SW 1271 (cell line): ENCODE measurements at places on chromosomes 2 and 18.

- no peak for DNase-seq
Observed at GRCh38 chr2:1795261-1796231, 51.2 kb upstream of the PXDN start.

- DNase-seq, result no peak
Observed at GRCh38 chr2:22454826-22455485, 930.0 kb upstream of the KLHL29 start.

DNA sequence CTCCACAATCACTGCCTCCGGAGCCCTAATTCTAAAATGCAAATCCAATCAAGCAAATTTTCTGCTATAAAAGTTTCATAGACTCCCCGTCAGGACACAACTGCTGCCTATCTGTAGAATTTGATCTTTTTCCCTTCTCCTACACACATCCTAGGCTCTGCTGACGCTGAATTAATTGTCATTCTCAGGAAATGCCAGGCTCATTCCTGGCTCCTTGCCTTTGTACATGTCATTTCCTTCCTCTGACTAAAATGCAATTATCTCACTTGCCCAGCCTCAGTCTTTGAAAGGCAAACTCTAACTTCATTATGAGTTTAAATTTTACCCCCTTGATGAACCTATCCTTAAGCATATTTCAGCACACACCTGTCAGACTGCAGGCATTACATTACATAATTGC lies 844.9 kb upstream of the CRIM1 start:
- no peak for DNase-seq

- no peak for DNase-seq
Observed at GRCh38 chr18:37710726-37711125, 145.1 kb upstream of the CELF4 start.

GRCh38 chr2:196951973-196952372 lies 25.5 kb upstream of the PGAP1 start:
- no peak for DNase-seq

DNA sequence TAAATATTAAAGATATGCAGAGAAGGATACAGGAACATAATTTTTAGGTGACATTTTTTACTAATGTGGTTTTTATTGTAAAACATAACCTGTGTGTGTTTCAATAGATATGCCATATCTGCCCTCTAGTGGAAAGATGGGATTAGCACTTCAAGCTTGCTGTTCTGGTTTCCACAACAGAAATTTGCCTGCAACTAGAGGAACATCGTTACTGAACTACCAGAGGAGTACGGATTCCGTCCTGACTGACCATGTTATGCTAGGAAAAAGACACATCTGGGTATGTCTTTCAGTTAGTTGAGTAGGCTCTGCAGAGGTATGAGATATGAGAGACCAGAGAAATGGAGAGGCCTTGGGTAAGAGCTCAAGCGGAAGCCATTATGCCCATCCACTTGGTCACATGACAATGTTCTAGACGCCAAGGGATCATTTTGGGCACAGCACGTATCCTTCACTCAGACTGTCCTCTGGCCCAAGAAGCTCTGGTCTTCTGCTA lies 104.9 kb downstream of the MBD2 start:
- peak; percentile 16 for DNase-seq

DNA sequence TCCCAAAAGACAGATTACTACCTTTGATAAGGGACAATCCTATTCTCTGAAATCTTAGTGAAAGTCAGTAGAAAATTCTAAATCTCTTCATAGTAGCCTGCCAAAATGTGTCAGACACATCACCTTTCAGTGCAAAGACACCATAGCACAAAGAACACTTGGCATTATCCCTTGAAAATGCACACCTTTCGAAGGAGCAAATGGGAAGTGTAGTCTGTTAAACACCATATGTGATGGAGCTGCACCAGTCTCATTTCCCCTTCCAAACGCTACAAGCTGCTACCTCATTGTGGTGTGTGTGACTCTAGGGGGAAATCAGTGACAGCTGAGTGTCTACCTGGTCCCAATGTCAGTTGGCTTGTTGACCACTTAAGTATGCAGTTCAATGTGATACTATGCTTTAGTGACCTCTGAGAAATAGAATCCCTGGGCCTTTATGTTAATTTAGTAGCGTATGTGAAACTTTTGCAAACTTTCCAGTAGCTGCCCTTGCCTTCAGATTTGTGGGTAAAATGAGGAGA lies 551.7 kb downstream of the ARHGAP15 start:
- DNase-seq, result no peak

- no peak for DNase-seq
Observed at GRCh38 chr18:44693030-44693784, 12.5 kb downstream of the SETBP1 start.

DNA sequence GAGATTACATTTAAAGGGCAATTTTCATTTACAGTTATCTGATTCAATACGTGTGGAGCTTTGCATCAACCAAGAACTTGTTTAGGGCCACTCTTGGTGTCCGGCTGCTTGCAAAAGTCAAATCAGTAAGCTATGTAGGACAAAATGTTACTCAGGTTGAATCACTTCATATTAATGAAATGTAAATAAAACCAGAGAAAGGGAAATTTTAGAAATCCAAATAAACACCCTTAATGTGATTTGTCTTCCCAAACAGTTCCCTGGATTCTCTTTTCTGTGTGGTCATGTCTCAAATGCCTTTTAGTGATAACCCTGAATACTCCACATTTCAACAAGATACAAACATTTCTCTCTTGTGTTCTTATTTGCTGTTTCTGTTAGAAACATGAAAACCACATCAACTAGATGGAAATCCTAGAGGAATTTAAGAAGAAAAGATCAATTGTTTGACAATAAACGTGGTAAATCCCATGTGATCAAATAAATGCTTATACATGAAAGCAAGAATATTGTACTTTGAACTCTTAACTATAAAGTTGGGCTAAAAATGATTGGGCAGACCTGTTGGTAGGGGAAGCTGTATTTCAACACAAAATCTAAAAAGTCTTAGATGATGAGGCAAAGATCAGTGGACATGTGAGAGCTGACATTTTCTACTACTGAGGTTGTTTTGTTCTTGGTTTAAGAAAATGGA lies 101.3 kb downstream of the CDC42EP3 start:
- no peak for DNase-seq

DNA sequence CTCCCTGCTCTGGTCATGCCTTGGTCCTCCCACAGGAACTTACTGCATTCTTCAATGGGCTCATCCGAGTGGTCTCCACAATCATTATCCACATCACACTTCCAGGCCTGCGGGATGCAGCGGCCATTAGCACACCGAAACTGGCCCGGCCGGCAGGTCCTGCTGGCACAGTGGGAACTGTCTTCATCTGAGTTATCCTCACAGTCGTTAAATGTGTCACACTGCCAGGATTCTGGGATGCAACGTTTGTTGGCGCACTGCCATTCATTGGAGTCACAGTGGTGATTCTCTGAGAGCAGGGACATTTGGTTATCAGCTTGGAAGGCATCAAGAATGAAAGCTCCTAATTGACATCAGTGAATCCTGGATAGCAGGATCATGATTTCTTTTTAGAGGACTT lies 104.5 kb downstream of the DHRS9 start:
- no peak for DNase-seq

- no peak for DNase-seq
Observed at GRCh38 chr2:102591491-102592045, 27.8 kb upstream of the SLC9A2 start.

DNA sequence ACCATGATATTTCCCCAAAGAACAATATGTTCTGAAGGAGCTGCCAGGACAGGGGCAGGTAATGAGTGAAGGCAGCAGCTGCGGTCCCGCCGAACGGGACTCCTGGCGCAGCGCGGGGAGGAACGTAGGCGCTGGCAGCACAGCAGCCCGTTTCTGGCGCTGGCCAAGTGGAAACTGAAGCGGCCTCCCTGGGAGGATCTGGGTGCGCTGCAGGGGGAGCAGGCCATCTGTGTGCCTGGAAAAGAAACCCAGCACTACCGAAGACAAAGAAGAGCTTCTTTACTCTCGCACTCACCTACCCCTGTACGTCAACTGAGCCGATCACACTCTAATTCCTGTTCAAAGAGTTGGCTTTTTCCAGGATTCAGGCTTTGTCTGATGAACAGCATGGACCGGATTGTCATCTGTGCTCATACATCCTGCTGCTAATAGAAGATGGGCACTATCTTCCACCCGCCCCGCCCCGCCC lies 11.8 kb downstream of the G6PC2 start:
- no peak for DNase-seq

DNA sequence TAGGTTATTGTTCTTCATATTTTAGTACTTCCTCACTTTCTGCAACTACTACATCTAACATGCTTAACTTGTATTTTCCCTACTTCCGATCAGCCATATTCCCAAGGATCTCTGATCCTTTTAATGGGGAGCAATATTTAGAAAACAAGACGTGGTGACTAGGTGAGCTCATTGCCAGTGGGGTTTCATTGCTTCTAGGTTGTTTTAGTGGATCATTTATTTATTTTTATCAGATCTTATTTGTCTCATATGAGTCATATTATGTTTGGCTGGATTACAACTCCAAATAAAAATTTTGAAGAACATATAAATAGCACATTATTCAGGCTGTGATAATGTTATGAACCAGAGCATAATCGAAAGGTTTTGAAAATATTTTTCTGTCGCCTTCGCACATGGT lies 480.9 kb upstream of the TMEFF2 start:
- no peak for DNase-seq

DNA sequence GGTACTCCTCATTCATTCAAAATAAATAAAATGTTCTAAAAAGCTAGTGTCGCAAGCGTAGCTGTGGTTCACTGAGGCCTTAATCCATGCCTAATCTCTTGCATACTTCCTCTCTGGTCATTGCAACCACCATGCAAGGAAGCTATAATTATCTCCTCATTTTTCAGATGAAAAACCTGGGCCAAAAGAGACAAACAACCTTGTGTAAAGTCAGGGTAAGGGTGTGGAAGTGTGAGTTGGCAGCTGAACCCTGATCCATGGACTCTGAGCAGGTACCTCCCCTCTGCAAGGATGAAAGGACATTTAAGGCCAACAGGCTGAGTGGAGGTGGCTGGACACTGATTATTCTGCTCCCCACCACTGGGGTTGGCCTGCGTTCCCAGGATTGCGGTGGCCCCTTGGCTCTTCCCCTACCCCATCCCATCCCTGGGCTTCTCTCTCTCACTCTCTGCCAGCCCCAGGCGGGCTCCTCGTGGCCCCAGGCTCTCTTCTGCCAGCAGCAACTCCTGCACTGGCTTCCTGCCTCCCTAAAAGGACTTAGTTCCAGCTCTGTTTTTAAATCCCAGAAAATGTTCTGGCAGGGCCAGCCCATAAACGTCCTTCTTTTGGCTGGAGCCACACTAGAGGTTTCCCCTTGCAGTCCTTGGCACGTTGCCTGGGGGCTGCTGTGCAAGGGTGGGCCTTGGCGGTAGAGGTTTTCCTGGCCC lies 72.0 kb upstream of the AFF3 start:
- no peak for DNase-seq

- peak; percentile 41 for DNase-seq
Observed at GRCh38 chr2:71609958-71610357, 156.6 kb downstream of the DYSF start.

- no peak for DNase-seq
Observed at GRCh38 chr18:38186491-38186890, 620.9 kb upstream of the CELF4 start.

GRCh38 chr2:106581328-106581727 lies 94.2 kb downstream of the CD8B2 start:
- no peak for DNase-seq

GRCh38 chr2:47819834-47820233 lies 36.9 kb downstream of the MSH6 start:
- DNase-seq, result no peak

- DNase-seq, result no peak
Observed at GRCh38 chr2:128640845-128641360, 322.2 kb upstream of the HS6ST1 start.

GRCh38 chr18:21656402-21656801 lies 44.3 kb downstream of the SNRPD1 start:
- DNase-seq, result no peak

DNA sequence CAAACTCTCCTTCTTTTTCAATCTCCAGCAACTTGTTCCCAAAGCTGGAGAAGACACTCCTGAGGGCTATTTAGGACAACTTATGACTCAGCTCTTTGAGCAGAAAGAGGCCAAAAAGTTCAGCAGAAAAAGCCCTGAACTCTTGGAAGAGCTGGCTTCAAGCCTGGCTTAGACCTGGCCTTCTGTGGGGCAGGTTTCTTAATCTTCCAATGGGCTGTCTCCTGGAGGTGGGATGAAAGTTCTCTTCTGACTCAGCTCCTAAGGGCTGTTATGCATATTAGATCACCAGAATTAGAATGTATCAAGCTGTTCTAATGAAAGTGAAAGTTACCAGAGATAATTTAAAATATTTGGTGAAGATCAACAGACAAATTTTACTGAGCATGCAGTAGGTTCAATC lies 129.4 kb downstream of the RAD51AP2 start:
- no peak for DNase-seq

- peak; percentile 11 for DNase-seq
Observed at GRCh38 chr2:199462956-199463692, 5.4 kb upstream of the SATB2 start.

GRCh38 chr2:150732064-150732463 lies 244.6 kb upstream of the RND3 start:
- DNase-seq, result no peak
